Activated T-helper 1 cell treated with anti-CD3 and anti-CD28 coated beads, Interleukin-12 subunit alpha, Interleukin-12 subunit beta, Interleukin-2, Interleukin-4 antibody, amounts not matched to agents 30 ng/mL and 10 ng/mL and 1 ng/mL, durations not matched to agents 14 hours and 24 hours and 36 hours (primary cell): ENCODE measurements at places on chromosomes 16 and 17. TPM values are rescaled to one million over a fixed set of nuclear protein-coding genes. Genes with fewer than 3 reads are reported as not detected.
A peak's percentile ranks its signal among the peaks of the same experiment; 100 is the strongest.

- DNase-seq: no peak
Observed at GRCh38 chr16:17380613-17381012, 90.1 kb downstream of the XYLT1 start.

GRCh38 chr16:56102183-56102686 lies 89.1 kb upstream of the GNAO1 start:
- DNase-seq: no peak

DNA sequence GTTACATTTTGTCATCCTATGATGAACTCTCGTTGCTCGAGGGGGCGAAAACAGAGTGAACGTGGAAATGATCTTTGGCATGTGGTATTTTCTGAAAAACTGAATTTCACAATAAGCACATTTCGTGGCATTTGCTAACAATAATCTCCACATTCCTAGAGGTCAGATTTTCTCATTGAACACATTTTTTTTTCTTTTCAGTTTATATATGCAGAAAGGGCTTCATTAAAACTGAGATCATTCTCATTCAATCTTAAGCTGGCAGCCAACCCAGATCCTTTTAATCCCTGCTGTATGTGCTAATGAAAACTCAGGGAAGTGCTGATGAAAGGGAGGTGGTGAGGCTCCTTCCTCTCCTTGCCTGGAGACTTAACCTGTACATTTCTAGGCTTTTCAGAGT lies 52.6 kb downstream of the PRKCA start:
- no peak for DNase-seq

- no peak for DNase-seq
Observed at GRCh38 chr17:79891113-79891730, 52.0 kb upstream of the CBX4 start.

DNA sequence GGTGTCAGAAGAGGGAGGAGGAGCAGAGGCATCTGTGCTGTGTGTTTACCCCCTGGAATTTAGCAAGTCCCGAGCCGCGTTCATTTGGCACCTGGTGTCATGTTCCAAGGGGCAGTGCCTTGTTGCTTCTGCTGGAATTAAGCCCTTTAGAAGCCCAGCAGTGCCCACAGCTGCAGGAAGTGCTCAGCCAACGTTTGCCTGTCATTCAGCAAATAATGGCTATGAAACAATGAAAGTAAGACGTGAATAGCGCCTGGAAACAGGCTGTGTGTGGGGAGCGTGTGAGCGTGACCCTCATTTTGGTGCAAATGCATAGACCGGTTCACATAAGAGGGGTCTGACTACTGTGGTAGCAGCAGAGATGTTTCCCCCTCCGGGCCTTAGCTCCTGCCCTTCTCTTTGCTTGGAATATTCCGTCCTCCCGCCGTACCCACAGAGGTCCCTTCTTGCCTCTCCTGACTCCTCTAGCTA lies 5.8 kb upstream of the ATP2C2 start:
- no peak for DNase-seq

GRCh38 chr17:52762147-52762793 lies 603.8 kb upstream of the CA10 start:
- DNase-seq: no peak

DNA sequence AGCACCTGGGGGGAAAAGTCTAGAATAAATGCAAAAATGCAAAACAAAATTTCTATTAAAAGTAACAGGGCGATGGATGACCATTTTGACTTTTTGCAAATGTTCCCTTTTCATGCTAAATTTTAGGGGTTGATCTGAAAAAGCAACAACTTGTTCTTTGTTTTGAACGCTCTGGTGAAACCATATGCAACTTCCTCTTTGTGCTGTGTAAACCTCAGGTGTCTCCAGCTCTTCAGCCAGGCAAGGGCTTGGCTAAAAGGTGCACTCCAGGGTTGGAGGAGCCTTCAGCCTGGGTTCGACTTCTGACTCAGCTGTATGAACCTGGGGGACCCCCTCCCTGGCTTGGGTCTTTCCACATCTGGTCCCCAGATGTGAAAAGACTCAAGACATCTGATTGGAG lies 9.5 kb downstream of the IRF8 start:
- DNase-seq: no peak

GRCh38 chr17:4947411-4948165 lies 742 bp downstream of the PFN1 start:
- DNase-seq: peak; percentile 74

GRCh38 chr16:56424791-56425438 lies 430 bp downstream of the AMFR start:
- peak; percentile 26 for DNase-seq

GRCh38 chr16:89779231-89779908 lies 37.1 kb downstream of the FANCA start:
- DNase-seq: no peak

DNA sequence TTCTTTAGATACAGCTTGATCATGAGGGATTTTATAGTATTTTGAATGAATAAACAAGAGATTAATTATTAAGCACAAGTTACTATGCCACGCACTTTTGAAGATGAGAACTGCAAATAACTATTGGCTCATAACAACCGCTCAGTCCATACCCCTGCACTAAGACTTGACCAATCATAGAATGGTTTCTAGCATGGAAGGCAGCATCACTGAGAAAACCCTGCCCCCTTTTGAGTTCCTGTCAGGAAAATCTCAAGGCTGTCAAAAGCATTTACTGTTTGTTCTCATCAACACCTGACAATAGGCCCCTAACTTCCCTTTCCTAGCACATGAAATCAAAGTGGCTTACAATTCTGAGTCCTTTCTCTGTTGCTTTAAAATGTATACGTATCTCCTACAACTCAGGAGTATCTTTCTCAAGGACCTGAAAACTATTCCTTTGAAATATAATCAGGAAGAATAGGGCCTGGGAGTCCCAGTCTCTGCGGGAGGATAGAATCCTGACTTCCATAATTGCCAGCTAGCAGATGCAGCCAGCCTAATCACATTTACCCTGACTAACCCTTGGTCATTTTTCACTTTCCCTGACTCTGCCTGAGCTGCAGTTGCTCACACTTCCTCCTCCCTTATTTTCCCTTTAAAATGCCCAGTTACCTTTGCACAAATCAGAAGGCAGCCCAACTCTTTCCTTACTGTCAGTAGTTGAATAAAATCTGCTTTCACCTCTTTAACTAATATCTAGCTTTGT lies 9.1 kb upstream of the MMD start:
- DNase-seq: no peak

- peak; percentile 17 for DNase-seq
Observed at GRCh38 chr17:66331038-66331816, 28.8 kb downstream of the PRKCA start.

GRCh38 chr16:59758848-59759247 lies 1024.7 kb upstream of the GOT2 start:
- DNase-seq: no peak

DNA sequence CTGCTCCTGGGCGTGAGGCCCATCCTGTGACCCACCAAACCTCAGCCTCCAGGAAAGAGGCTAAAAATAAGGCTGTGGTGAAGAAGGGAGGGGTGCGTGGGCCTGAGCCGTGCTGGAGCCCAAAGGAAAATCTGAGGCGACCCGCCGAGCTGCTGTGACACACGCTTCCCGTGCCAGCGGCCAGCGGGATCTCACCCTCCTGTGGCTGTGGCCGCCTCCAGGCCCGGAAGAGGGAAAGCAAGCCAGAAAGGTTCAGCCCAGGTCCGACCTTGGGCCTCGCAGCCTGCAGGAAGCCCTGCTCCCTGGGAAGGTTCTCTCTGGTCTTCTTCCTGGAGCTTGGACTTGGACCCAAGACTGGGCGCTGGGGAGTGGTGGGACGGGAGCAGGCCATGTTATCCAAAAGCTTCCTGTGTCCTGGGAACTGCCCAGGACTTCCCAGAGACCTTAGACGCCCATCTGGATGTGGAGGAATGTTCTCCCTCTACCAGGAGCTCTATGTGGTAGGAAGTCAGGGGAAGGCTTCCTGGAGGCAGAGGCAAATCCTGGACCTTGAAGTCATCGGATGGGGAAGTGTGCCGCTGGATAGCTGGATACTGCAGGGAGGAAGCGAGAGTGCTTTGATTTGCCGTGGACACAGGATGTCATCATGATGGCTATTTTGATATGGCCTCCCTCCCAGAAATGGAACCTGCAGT lies 11.4 kb downstream of the SPNS2 start:
- DNase-seq: no peak

DNA sequence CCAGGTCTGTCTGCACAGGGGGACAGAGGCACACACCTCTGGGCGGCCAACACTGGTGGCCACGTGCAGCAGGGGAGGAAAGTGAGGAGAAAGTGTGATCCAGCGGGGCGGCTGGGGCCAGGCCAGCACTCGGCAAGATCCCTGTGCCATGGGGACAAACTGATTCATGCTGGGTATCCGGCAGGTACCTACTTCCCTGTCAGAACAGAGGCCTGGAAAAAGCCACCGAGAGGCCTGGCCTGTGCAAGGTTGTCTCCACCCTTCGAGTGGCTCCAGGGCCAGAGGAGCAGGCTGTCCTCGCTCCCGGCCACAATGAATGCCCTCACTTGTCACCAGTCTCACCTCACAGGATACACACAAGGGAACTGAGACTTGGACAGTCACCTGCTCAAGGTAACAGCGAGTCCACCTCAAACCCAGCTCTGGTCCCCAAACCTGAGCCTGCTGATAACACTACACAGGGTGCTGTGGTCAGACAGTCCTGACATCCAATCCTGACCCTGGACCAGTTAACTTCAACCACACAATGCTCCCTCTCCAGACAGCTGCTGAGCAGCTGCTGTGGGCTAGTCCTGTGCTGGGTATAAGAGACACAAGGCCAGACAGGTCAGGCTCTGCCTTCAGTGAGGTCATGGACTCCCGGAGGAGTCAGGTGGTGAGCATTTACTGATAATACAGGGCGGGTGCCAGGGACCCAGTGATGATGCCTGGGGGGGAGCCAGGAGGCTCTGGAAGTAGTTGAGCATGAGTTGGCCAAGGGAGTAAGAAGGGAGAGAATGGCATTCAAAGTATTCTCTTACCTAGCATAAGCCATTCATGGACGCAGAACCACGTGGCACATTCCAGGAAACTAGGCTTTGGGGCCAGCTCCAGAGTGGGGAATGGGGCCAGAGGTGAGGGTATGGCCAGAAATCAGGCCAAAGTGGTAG lies 53.0 kb downstream of the VAC14 start:
- DNase-seq: no peak

DNA sequence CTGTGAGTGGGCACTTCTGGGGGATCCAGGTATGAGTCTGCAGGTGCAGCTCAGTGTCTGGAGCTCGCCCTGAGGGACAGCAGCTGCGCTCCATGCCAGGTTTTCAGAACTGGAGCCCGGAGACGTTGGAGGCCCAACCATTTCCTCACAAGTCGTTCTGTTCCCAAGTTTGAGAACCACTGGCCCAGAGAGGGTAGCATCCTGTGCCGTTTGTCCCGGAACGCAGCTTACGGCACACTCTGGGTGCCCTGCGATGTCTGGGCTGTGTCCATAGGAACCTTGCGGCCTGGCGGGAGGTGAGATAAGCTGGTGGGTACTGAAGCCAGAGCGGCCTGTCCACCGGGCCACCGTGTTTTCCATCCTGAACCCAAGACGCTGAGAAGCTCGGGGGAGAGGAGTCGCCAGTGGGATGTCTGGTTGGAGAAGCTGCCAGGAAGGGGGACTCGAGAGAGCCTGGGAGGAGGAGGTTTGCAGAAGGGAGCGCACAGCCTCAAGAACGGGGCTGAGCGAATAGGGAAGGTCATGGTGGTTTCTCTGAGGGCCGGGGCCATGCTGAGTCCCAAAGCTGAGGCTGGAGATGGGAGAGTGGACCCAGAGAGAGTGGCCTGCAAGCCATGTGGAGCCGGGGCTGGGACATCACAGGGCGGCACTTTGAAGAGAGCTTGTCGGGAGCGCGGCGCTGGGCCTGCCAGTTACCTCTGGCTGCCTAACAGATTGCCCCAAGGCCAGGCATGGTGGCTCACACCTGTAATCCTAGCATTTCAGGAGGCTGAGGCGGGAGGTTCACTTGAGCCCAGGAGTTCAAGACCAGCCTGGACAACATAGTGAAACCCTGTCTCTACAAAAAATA lies 211.0 kb upstream of the GSE1 start:
- DNase-seq: no peak

- no peak for DNase-seq
Observed at GRCh38 chr16:72242757-72243156, 70.8 kb upstream of the PMFBP1 start.

DNA sequence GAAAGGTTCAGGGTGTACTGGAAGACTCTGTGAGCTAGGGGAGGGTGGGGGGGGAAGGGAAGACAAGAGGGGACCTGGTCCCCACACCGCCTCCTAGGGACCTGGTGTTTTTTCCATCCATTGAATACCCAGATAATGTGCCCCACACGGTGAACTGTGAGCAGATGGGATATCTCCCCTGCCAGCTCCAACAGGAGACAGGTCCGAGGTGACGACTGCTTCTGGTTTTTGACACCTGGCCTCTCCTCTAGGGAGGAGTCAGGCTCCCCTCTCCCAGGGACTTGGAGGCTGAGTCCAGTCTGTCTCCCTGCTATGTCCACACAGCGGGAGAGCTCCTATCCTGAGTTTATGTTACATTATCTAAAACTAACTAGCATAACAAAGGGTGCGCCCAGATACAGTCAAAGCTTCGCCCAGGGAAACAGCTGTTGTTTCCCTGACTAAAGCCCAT lies 1.8 kb downstream of the MARVELD3 start:
- DNase-seq: no peak

GRCh38 chr17:60354223-60354622 lies 37.7 kb downstream of the USP32 start:
- DNase-seq: no peak

DNA sequence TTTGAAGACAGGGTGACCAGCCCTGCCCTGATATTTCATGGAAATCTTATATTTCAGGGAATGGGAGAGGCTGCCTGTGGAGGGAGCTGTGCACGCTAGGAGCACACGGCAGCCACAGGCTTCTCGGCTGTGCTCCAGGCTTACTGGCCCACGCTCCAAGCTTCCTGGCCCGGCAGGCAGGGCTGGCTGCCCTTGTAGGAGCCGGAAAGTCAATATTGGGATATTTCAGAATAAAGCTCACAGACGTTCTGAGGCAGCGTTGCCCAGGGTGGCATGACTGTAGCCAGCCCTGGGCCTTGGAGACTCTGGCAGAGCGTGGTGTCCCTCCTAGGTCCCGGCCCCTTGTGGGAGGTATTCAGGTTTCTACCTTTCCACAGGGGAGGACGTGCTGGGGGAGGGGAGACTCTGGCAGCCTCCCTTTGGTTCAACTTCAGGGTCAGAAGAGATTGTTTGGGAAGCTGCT lies 95.6 kb downstream of the NPIPB11 start:
- no peak for DNase-seq

The ABCC3 gene
- total RNA-seq: not detected in 2 replicates

The TPPP3 gene
- total RNA-seq: not detected in 2 replicates

The TOM1L1 gene
- 0.32 and 0.41 TPM in 2 replicates for total RNA-seq

The PRAC2 gene
- not detected in 2 replicates for total RNA-seq

The NSRP1 gene
- total RNA-seq: 32.4 and 35.3 TPM in 2 replicates

The ALOX12B gene
- 0.51 and 0.78 TPM in 2 replicates for total RNA-seq

The AIPL1 gene
- not detected in 2 replicates for total RNA-seq

The KRTAP1-1 gene
- not detected in 2 replicates for total RNA-seq

The DPEP1 gene
- not detected in 2 replicates for total RNA-seq

The FAM20A gene
- not detected in 2 replicates for total RNA-seq
